ENCODE measurements at places on chromosomes 6 and 20.

DNA sequence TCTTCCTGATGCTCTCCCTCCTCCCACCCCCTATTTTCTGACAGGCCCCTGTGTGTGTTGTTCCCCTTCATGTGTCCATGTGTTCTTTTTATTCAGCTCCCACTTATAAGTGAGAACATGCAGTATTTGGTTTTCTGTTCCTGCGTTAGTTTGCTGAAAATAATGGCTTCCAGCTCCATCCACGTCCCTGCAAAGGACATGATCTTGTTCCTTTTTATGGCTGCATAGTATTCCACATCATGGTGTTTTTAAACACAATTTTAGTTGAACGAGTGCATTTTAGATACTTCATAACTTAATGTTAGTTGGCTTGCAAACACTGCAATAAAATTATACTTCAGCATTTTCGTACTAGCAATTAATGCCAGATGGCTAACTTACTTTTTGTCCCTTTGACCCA lies 28.5 kb downstream of the COL9A1 start:
- no peak for DNase-seq

- DNase-seq: peak; percentile 10
Observed at GRCh38 chr6:24930431-24930871, 5.3 kb downstream of the RIPOR2 start.

- peak; percentile 64 for DNase-seq
Observed at GRCh38 chr6:147709396-147710272, 201.1 kb downstream of the SAMD5 start.

GRCh38 chr6:35810971-35811698 lies 6.0 kb downstream of the LHFPL5 start:
- peak; percentile 85 for DNase-seq

DNA sequence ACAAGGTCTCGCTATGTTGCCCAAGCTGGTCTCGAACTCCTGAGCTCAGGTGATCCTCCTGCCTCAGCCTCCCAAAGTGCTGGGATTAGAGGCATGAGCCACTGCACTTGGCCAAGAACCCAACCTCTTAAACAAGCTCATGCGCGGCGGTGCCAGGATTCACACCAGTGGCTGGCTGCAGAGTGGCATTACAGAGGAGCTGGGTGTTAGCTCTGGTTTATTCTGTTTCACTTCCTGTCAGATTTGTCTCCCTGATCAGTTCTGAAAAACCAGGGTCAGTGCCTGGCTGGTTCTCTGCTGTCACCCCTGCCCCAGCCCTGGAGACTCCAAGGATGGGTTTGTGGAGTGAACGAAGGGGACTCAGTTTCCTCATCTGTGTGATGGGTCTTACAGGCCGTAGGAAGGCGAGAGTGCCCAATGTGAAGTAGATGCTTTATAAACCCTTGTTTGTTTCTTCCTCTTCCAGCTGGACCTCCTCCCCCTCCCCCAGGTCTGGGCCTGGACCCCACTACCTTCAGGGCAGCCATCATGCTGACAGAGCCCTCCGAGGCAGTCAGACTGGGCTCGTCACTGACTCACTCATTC lies 63.4 kb downstream of the UBE2V1 start:
- no peak for DNase-seq

DNA sequence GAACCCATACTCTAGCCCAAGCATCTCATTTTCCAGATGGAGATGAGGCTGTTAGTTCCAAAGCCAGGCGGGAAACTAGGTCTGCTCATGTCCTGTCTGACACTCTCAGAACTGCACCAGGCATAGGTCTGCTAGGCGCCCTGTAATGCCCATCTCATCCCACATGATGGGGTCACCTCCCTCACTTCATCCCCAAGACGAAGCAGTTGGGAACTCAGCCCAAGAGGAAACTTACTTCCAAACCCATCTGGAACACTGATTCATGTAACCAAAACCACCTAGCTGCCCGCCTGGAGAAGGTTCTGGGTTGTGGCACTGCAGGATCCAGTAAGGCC lies 119.4 kb upstream of the PRND start:
- peak; percentile 55 for DNase-seq

DNA sequence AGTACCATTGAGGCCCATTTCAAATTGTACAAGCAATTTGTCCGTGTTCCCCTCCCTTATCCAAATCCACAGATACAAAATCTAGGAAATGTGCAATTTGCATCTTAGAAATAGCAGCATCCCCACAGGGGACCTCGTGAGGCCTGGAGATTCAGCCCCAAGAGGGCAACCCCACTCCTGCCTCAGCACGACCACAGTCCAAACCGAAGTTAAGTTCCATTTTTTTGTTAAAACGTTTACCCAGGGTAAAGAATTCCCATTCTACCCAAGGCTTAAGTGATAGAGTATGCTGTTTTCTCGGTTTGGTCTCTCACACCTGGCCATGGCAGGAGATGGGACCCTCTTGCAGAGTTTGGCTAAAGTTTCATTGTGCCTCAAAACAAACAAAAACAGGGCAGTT lies 41.2 kb downstream of the PLCG1 start:
- no peak for DNase-seq

DNA sequence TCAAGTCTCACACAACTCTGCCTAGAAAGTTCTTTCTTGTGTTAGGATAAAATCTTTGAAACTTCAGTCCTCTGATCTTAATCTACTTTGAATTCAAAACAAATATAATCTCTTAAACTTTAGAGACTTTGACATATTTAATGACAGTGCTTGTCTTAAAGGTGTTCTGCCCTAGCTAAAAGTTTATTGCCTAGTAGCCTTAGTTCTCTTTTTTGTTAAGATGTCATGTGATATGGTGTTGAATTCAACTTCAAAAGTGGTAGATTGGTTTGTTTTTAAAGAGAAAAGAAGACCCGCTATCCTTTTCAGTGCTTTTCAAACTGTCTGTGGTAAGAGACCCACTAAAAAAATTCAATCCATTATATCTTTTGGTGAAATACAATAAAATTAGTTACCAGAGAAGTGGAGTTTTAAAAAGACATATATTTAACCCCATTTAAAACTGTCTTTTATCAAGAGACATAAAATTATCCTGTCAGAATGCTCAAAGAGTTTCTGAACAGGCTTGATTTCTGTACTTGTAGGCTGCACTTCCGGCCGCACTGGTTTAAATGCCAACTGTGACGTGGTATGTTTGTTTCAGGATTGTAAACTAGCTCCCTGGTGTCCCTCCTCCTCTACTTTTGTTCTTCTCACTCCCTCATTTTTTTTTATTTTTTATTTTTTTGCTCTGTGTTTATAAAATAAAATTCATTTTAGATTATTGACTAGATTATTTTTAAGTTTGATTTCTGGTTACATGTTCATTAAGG lies 76.5 kb downstream of the QKI start:
- no peak for DNase-seq

DNA sequence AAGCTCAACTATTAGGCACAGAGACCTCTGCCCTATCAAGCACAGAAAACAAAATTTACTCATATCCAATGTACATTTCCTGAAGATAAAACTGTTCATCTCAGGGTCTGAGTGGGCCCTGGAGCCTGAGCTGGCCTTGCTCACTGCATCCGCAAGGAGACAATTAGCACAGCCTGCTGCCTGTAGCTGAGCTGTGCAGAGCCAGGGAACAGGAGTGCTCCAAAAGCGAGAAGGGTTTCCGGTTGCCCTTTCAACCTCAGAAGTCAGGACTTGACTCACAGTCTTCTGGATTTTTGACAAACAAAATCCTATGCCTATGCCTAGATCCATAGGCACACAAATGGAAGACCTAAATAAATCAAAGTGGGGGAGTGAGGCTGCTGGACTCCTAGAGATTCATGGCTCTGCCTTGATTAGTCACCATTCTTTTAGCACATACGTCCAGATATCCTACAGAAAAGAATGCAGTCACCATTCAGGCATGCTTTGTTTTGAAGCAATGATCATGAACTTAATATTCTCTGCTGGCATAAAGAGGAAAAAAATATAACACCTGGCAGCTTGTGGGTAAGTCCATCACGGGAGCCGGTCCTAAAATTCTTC lies 73.5 kb downstream of the BFSP1 start:
- DNase-seq: peak; percentile 13

DNA sequence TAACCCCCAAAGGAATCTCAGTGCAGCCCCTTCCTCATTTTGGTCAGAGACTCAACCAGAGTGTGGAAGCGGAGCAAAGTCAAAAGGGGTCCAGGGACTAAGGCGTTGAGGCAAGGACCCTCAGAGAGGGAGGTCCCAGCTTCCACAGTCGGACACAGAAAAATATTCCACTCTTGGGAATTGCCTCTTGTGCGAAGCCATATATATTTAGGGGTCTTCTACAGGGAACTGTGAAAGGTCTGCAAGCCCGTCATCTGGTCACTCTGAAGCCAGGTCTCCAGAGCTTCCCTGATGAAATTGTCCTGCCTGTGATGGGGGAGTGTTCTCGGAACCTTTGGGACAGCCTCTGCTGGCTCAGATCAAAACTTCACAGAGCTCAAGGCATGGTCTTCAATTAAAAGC lies 160.8 kb downstream of the TBXT start:
- no peak for DNase-seq

DNA sequence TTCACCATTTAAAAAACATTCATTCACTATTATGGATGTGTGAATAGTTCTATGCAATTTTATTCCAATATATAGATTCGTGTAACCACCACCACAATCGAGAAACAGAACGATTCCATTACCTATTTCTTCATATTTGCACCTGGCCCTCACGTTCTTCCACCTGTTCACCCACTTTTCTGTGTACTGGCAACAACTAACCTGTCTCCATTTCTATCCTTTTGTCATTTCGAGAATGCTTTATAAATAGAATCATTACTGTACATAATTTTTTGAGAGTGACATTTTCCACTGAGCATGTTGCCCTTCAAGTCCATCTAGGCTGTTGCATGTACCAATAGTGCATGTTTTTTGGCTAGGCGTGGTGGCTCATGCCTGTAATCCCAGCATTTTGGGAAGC lies 23.2 kb upstream of the STX11 start:
- DNase-seq: no peak

- DNase-seq: no peak
Observed at GRCh38 chr20:63165356-63166192, 50.4 kb downstream of the YTHDF1 start.

GRCh38 chr6:68012822-68013221 lies 622.3 kb upstream of the ADGRB3 start:
- no peak for DNase-seq

- DNase-seq: peak; percentile 5
Observed at GRCh38 chr6:151716526-151716932, 91.0 kb upstream of the ESR1 start.

GRCh38 chr20:58511364-58511763 lies 3.8 kb downstream of the APCDD1L start:
- peak; percentile 77 for DNase-seq

- no peak for DNase-seq
Observed at GRCh38 chr6:123434186-123434585, 202.6 kb downstream of the TRDN start.

GRCh38 chr6:26550250-26550993 lies 12.3 kb downstream of the HMGN4 start:
- DNase-seq: no peak

DNA sequence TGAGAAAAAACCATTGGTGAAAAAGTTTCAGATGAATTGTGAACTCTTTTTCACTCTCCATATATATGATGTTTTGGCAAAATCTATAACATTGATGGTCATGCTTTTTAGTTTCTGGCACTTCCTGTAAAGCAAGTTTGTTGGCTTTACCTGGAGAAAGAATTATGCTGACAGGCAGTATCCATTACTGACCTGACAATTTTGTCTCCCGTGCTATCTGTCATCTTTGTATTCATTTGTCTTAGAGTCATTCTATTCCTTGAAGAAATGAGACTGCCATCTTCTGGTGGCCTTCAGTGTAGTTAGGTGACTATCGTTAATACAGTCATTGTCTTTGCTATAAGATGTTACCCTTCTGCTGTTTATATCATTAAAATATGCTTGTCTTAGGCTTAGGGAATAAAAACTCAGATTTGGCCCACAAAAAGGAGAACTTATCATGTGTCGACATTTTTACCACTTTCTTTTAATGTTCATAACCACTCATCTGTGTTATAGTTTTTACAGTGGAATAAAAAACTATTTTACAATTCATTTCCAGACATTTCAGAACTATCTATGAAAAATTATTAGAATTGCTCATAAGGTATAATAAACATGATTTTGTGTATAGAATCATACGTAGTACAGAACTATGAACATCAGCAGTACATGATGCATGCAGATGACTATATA lies 707.0 kb downstream of the EPM2A start:
- peak; percentile 36 for DNase-seq

DNA sequence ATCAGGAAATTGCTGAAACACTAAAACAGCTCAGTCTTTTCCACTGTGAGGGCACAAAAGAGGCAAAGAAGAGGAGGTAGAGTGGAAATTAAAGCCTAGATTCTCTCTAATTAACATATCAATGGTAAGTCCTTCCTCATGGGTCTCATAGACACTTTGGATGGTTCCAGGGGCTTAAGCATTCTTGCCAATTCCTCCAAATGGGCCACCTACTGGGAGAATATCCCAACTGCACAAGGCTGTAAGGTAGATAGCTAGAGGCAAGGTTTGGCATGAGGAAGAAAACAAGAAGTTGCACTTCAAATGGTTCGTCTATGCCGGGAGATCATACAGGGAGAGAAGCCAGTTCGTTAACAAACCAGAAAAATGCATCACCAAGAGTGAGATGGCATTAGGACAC lies 107.6 kb upstream of the KHDRBS2 start:
- DNase-seq: no peak

DNA sequence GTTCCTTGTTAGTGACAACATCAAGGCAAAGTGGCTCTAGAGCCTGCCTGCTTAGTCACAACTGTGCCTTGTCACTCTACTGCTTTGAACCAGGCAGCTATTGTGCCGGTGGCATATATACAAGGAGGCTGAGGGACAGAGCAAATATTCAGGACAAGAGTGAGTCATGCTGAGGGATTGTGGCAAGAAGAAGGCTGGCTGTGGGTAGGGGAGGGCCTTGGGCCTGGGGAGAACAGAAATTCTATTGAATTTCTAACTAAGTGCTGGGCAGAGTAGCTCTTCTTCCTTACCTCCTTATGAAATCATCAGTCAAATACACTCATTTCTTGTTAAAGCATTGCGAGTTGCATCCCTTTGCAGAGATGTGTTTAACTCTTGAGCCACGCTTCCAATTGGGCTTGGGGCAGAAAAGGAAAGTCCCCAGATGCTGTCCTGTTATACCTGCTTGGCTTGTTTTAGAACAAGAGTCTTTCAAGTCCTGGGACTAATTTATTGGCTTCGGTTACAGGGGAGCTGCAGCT lies 59.7 kb downstream of the PFDN4 start:
- peak; percentile 54 for DNase-seq

DNA sequence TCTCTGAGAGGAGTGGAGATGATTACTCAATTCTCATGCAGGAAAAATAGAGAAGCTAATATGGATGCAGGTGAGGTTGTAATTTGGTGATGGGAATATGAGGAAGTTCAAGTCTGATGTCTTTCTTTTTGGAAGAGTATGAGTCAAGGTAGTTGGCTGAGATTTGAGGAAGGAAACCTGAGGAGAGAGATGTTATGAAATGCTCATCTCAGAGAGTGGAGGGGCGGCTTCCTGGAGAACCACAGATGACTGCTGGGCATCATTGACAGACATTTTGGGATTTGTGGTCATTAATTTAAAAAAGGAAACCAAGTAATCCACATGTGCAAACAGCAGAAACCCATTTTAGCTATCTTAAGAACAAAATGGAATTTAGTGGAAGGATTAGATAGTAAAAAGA lies 72.5 kb upstream of the UST start:
- DNase-seq: no peak

GRCh38 chr6:47381036-47381435 lies 71.3 kb upstream of the TNFRSF21 start:
- DNase-seq: no peak

- no peak for DNase-seq
Observed at GRCh38 chr6:62045502-62045901, 240.5 kb downstream of the KHDRBS2 start.
